ENCODE measurements at places on chromosomes 6 and 20.

- no peak for DNase-seq
Measured at GRCh38 chr6:152129691-152130151, 322.2 kb downstream of the ESR1 start.

GRCh38 chr6:105753620-105754211, 332.4 kb upstream of the PRDM1 start:
- no peak for DNase-seq

DNA sequence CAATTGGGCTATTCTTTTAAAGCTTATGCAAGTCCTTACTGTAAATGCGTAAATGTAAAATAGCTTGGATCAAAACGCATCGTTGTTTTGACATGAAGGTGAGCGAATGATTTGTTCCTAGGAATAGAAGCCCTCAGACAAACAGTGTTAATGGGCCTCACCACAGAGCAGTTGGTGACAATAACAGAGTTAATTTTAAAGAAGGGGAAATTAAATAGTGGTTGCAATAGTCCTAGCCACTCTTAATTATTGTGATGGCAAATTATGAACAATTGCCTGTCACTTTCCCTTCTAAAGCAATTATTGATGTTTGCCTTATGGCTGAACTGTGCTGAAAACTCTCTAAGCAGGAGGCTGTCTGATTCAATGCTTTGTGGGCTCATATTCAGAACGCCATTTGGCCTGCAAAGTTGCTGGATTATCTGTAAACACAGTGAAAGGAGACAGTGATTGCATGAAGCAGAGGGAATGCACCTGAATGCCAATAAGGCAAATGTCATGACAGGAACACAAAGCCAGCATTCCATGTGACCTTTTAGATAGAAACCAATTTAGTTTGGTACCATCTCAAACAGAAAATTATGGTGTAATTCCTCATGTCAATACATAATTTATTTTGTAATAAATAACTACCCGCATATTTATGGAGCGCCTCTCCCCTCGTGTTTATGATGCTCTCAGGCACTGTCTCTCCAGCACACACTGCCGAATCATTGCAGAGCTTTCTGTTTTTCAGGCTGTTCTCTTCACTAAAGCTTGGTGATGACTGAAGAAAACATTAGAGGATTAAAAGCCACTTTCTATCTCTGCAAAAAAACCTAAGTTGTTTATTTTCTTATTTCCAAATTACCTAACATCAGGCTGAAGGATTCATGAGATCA, 387.5 kb downstream of the HACE1 start:
- DNase-seq: no peak

GRCh38 chr6:11992086-11992485, 20.0 kb upstream of the HIVEP1 start:
- DNase-seq: no peak

- DNase-seq: no peak
Measured at GRCh38 chr20:3163099-3164042, 3.7 kb upstream of the FASTKD5 start.

- DNase-seq: no peak
Measured at GRCh38 chr6:139710556-139710955, 336.1 kb upstream of the CITED2 start.

DNA sequence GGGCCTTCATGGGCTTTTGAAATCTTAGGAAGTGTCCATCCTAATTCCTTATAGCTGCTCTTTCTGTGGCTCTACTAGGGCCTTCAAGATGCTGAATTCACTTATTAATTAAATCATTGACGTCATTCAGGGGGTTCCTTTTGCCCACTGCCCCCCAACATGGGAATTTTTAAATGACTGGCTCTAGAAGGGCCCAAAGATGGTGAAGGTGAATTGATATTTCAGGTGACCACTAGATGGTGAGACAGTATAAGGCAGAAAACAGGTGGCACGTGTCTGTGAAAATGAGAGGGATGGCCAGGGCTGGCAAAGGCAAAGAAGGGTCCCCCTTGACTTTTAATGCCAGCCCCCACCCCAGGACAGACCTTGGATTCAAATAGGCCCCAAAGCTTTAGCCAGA, 11.8 kb downstream of the GNAS start:
- no peak for DNase-seq

DNA sequence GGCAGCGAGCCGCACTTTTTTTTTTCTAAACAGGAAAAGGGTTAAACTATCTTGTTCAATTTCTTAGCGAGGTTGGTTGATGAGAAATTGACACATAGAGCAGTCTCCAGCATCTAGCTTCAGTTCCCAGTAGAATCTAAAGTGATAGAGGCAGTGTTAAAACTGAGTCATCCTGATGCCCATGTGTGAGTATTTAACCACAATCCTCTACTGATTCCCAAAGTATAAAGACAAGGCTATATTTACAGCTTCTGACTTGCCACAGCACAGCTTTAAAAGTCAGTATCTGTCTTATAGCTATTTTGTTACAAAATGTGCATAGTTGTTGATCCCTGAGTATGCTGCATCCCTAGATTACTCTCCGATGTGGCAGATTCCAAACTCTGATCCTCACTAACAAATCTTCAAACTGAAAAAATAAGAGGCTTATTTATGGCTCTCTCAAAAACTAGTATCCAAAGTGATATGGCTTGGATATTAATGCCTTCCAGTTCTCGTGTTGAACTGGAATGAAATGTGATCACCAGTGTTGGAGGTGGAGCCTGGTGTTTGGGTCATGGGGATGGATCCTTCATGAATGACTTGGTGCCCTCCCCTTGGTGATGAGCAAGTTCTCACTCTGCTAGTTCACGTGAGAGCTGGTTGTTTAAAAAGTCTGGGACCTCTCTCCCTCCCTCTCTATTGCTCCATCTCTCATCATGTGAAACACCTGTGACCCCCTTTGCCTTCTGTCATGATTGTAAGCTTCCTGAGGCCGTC, 13.1 kb upstream of the POPDC3 start:
- DNase-seq: no peak

GRCh38 chr6:41939176-41939847, 2.3 kb downstream of the CCND3 start:
- peak; percentile 69 for DNase-seq

GRCh38 chr20:8853805-8854338, 215.0 kb upstream of the PLCB4 start:
- DNase-seq: peak; percentile 85

DNA sequence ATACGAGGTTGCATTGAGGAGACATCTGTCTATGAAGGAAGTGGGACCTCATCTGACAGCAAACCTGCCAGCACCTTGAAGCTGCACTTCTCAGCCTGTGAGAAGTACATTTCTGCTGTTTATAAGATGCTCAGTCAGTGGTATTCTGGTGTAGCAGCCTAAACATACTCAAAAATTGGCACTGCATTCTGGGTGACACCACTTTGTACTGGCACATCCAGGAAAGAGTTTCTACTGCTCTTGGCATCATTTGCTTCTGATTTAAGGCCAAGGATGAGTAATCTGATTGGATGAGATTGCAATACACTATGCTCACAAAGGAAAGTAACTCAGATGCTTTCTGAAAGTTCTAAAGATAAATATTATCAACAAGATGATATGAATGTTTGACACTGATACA, 275.4 kb upstream of the TFAP2D start:
- DNase-seq: no peak

All from suppressor macrophage treated with lipopolysaccharide for 1 hour (primary cell).